Vagina (tissue), 2 donors: ENCODE measurements at places on chromosomes 2 and 18. TPM values are rescaled to one million over a fixed set of nuclear protein-coding genes. Genes with fewer than 3 reads are reported as not detected.

Gene RALB
- total RNA-seq = 44.0 TPM

Gene ASIC4
- total RNA-seq = not detected

Gene UCN
- 3.2 TPM for total RNA-seq

Gene GPR45
- total RNA-seq = not detected

Gene SLC35F6
- 40.8 TPM for total RNA-seq

Gene TMEM198
- total RNA-seq = 1.5 TPM

Gene GAREM2
- total RNA-seq = 4.4 TPM

Gene KLHL14
- 0.98 TPM for total RNA-seq

Gene GAL3ST2
- total RNA-seq = 0.98 TPM

Gene LIMS4
- 1.5 TPM for total RNA-seq

Gene HJURP
- total RNA-seq = 2.2 TPM
